PC-3 (cell line): ENCODE measurements at places on chromosomes 6 and 20. TPM values are rescaled to one million over a fixed set of nuclear protein-coding genes. Genes with fewer than 3 reads are reported as not detected.

LRRC73 gene
- 0.22 and 0.75 TPM in 2 replicates for total RNA-seq

SERPINB1 gene
- 78.7 and 133 TPM in 2 replicates for total RNA-seq

ADGRF1 gene
- total RNA-seq = 82.6 and 104 TPM in 2 replicates

- no peak overlapping the region for H3K4me3 ChIP-seq
- H3K27ac ChIP-seq = no peak overlapping the region
- no peaks in the 10 kb centered on the region for H3K36me3 ChIP-seq
- no peak for DNase-seq
Measured at GRCh38 chr20:19288061-19288460, 75.6 kb downstream of the SLC24A3 start.

- H3K27ac ChIP-seq = no peak overlapping the region
- no peak for DNase-seq
- H3K4me1 ChIP-seq = no peaks in the 10 kb centered on the region
- H3K36me3 ChIP-seq = no peaks in the 10 kb centered on the region
- no peak overlapping the region for H3K4me3 ChIP-seq
- peaks cover 40% of the 10 kb centered on the region for H3K27me3 ChIP-seq
Measured at GRCh38 chr6:8831366-8832152, 396.2 kb upstream of the SLC35B3 start.

DNA sequence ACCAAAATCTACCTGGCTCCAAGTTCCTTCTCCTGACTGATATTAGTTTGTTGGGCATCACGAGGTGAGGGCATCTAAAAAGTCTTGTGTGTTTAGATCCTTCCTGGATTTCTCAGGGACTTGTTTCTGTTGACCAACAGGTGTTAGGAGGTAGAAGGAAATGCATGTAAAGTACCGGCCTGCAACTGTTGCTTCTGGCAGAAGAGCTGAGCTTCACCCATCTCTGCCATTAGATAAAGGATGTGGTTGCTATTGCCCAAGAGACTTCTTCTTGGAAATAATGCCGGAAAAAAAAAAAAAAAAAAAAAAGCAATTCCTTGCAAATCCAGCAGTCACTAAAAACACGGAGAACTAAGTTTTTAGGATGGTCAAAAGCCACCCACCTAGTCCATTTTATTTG, 303.1 kb downstream of the CDH26 start:
- H3K27me3 ChIP-seq = no peaks in the 10 kb centered on the region; the same call in 1 of the 2 replicates
- DNase-seq = no peak
- no peaks in the 10 kb centered on the region for H3K36me3 ChIP-seq
- no peak overlapping the region for H3K4me3 ChIP-seq

DNA sequence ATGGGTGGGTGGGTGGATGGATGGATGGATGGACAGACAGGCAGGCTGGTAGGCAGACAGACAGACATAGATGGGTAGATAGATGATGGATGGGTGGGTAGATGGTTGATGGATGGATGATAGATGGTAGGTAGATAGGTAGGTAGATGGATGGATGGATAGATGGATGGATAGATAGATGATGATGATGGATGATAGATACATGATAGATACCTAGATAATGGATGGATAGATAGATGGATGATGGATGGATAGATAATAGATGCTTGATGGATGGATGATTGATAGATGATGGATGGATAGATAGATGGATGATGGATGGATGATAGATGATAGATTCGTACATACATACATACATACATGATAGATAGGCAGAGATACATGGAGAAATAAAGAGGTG, 368.1 kb downstream of the CDH4 start:
- H3K4me3 ChIP-seq = no peak overlapping the region
- no peak for DNase-seq
- H3K4me1 ChIP-seq = no peaks in the 10 kb centered on the region
- peaks cover 65% of the 10 kb centered on the region for H3K27me3 ChIP-seq
- no peak overlapping the region for H3K27ac ChIP-seq

DNA sequence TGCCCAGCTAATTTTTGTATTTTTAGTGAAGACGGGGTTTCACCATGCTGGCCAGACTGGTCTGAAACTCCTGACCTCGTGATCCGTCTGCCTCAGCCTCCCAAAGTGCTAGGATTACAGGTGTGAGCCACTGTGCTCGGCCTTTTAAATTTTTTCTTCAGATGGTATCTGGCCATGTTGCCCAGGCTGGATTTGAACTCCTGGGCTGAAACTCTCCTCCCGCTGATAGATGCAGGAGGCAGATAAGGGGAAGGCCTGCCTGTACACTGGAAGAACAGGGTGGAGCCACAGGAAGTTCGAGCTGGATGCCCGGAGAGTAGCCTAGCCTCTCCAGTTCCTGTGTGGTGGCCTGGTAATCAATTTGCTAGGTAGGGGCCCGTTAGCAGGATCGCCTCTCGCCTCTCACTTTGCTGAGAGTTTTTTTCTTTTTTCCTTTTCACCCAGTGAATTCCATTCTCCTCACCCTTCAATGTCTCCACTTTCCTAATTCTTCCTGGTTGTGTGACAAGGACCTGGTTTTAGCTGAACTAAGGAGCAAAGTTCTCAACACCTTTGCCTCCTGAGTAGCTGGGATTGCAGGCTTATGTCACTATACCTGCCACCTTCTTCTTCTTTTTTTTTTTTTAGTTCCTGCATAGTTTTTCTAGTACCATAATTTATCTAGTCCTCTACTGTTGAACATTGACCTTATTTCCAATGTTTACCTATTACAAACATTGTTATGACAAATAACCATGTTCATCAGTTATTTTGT, 19.4 kb upstream of the ITCH start:
- H3K4me3 ChIP-seq = no peak overlapping the region
- H3K27ac ChIP-seq = no peak overlapping the region
- no peaks in the 10 kb centered on the region for H3K36me3 ChIP-seq
- H3K27me3 ChIP-seq = no peaks in the 10 kb centered on the region

DNA sequence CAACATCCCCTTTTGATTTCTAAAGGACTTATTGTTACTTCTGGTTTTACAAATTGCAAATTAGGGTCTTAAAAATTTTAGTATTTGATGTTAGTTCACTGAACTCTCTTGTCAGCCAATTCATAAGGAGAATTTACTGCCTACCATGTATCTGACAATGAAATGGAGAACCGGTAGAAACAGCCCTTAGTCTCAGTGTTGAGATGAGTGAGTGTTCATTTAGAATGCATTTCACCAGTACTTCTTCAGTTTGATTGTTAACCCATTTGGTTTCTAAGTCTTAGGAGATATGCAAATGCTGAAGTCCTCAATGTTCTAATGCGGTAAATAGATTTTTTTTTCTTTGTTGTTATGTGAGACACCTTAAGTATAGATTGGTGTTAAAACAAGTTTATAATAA, 616.3 kb upstream of the FLRT3 start:
- peaks cover 11% of the 10 kb centered on the region for H3K4me1 ChIP-seq
- H3K27ac ChIP-seq = no peak overlapping the region
- no peaks in the 10 kb centered on the region for H3K27me3 ChIP-seq
- no peaks in the 10 kb centered on the region for H3K36me3 ChIP-seq
